ENCODE measurements at places on chromosomes 16 and 17.

DNA sequence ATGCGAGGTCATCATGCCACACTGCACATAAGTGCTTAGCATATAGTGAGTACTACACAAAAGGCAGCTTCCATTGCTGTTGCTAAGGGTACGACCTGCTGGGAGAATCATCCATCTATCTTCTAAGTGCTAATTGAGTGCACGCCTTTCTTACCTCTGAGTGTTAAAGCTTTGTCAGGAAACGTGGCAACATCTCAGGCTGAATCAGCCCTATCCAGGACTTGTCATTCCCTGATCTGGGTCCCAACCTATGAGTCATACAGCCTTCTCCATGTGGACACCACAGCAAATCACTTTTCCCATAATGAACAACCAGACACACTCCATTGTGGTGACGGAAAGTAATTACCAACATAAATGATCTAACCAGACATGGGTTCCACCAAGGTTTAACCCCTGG lies 201.1 kb upstream of the MAF start:
- DNase-seq: no peak

GRCh38 chr17:12680407-12680897 lies 14.8 kb downstream of the MYOCD start:
- DNase-seq: no peak

DNA sequence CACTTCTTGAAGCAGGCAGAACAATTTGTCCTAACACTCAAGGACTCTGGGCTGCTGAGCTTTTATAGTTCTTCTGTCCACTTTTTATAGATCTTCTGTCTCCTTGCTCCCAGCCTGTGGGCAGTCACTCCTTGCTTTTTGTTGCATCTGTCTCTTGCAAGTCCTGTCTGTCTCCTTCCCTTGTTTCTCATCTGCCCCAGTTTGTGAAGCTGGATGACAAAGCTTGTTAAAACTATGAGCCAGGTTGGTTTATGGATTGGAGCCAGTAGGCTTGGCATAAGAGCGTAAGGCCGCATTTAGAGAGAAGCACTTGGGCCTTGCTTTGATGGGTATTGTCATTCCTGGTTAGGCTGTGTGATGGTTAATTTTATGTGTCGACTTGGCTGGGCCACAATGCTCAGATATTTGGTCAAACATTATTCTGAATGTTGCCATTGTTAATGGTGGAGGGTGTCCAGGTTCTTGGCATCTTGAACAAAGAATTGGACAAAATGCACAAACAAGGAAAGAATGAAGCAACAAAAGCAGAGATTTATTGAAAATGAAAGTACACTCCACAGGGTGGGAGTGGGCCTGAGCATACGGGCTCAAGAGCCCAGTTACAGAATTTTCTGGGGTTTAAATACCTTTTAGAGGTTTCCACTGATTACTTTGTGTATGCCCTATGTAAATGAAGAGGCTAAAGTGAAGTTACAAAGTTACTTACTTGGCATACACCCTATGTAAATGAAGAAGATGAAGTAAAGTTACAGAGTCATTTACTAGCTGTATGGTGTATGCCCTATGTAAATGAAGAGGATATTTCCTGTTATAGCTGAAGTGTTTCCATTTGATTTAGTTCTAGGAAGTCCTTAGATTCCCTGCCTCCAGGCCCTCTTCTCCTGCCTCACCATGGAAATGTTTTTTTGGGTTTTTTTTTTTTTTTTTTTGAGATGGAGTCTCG lies 8.0 kb upstream of the CPPED1 start:
- no peak for DNase-seq

- DNase-seq: no peak
Measured at GRCh38 chr17:35912942-35913341, 17.6 kb downstream of the RDM1 start.

DNA sequence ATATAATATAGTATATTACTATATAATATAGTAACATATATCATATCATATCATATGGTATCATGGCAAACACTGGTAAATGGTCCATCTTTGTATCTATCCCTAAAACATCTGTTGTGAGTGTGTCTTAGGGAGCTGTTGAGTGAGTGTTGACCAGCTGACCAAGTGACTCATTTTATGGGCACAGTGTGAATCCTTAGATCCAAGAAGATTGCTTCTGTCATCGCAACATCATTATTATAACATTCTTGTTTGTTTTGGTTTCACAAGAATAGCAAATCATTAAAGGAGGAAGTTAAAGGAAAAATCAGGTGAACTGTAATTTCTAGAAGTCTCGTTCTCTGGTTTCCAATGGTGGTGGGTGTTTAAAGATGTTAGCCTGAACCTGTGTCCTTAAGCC lies 11.7 kb upstream of the MAF start:
- no peak for DNase-seq

- DNase-seq: no peak
Measured at GRCh38 chr16:11576427-11577289, 10.1 kb downstream of the LITAF start.

- no peak for DNase-seq
Measured at GRCh38 chr16:71689901-71690300, 34.6 kb downstream of the PHLPP2 start.

- no peak for DNase-seq
Measured at GRCh38 chr17:69575346-69575761, 160.9 kb downstream of the MAP2K6 start.

DNA sequence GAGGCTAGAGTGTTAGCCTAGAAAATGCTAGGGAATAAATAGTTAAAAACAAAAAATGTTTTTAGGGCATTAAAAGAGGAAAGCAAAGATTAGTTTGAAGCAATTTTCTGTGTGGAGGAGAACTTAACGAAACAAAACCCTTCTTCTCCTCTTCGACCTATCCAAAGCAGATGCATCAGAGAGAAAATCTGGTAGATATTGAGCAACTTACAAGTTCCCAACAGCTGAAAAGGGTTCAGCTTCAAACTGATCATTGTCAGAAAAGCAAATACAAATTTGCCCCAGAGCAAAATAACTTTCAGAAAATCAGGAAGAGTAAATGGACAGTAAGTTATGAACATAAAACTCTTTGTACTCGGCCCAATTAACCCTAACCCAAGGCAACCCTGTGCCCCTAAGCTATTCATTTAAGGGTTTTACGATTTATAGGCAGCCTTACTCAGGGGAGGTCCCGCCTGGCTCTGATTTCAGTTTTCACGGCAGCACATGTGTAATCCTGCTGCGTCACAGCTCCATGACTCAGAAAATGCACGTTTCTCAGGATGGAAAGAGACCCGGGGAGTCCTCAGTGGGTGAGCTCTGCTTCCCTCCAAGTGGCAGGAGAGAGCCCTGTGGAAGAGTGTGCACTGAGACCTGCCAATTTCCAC lies 405.7 kb upstream of the SALL1 start:
- no peak for DNase-seq

DNA sequence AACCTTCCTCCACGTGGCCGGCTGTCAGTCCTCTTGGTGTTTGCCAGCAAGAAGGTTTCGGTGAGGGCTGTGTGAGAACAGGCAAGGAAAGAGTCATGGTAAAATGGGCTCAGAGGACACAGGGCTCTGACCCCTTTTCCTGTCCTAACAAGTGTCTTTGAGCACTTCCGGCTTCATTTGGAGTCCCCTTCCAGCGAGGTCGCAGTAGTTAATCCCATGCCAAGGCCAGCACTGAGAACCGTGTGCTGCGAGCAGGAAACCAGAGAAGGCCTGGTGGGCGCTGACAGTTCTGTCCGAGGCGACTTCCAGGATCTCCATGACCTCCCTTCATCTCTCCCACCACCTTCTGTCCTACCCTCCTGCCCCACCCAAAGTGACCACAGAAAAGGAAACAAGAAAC lies 168.1 kb downstream of the ZFHX3 start:
- no peak for DNase-seq

GRCh38 chr17:44280392-44280937 lies 12.5 kb upstream of the SLC4A1 start:
- no peak for DNase-seq

GRCh38 chr17:64130559-64131001 lies 636 bp upstream of the ERN1 start:
- DNase-seq: peak; percentile 78

DNA sequence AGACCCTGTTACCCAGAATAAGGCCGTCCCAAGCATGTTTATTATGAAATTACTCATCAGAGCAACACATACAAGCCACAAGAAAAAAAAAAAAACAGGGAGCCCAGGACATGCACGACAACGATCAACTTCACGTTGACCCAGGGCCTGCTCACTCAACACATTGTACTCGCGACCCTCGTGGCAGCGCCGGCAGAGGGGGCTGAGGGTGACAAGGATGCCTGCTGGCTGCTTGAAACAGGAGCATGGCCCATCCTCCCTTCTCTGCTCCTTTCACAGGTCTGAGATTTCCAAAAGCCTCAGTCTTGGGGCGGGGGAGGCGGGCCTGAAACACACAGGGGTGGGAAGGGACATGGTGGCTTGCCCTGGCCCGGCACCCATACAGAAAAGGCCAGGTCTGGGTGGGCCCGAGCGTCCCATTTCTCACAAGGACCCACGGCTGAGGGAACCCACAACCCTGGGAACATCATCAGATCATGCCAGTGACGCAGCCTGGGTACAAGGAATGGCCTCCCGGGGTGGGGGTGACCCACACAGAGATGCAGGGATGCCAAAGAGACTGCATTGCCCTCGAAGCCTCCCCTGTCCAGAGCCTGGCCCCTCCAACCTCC lies 21.1 kb upstream of the C16orf95 start:
- DNase-seq: no peak

DNA sequence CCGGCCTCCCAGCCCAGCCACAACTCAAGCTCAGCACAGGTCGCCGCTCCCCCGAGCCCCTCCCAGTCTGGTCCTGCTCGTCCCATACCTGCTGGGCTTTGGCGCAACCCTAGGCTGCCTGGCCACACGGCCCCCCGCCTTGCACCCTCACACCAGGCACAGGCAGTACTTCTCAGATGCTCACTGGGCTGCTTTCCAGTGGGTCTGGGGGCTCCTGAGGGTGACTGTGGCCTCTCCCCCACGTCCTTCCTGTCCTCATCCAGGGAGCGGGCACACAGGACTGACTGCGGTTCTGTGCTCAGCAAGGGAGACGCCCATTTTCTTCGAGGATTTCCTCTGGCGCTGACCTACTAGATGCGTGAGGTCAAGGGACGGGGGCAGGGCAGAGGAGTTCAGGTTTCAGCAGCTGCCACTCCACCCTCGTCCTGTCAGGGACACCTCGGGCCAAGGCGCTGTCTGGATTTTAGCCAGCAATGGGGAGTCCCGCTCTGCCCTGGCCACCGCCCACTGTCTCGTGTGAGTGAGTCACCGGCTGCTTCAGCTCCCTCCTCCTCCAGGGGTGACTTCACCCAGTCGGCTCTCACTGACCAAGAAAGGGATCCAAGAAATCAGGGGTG lies 115.8 kb downstream of the NPIPB11 start:
- DNase-seq: peak; percentile 63

GRCh38 chr17:13843862-13844635 lies 225.3 kb upstream of the COX10 start:
- DNase-seq: no peak

- peak; percentile 77 for DNase-seq
Measured at GRCh38 chr17:68296217-68297191, 5.2 kb downstream of the ARSG start.

- no peak for DNase-seq
Measured at GRCh38 chr16:526181-527014, 1.1 kb upstream of the CAPN15 start.

DNA sequence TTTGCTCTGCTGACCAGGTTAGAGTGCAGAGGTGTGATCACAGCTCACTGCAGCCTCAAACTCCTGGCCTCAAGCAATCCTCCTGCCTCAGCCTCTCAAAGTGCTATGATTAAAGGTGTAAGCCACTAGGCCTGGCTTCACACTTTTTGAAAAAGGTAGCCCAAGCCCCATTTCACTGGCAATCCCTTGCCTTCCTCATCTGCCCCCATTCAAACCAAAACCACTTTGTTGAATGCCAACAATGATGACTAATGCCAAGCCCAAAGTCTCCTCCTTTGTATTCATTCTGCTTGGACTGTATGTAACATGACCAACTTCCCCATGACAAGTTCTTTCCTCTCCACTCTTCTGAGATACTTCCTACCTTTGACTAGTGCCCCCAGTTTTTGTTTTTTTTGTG lies 33.1 kb downstream of the N4BP1 start:
- no peak for DNase-seq

DNA sequence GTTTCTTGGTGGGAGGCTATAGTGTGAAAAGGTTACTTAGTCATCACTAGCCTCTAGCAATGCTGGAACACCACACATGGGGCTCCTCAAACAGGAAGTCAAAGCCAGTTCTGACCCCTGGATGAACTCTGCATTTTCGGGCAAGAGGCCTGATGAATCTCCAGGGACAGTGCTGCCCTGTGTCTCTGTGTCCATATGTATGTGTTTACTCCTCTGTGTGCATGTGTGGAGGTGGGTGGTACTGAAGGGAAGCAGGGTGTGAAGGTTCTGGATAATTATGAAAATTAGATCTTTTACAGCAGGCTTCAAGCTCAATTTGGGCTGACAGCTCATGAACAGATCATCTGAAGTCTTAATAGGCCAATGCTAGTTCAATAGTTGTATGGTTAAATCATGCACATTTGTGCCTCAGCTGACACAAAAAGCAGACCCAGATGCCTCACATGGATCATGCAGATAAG lies 133.6 kb downstream of the SNX11 start:
- no peak for DNase-seq
